Placental pericyte (primary cell): ENCODE measurements at places on chromosomes 1 and 21. TPM values are rescaled to one million over a fixed set of nuclear protein-coding genes. Genes with fewer than 3 reads are reported as not detected.

OR2T4 gene
- total RNA-seq = not detected in 2 replicates

USF1 gene
- total RNA-seq = 51.0 and 92.8 TPM in 2 replicates

ORC1 gene
- 0.44 and 14.6 TPM in 2 replicates for total RNA-seq

CGN gene
- total RNA-seq = 0.72 TPM in 1 of 2 replicates, not detected in the other

LCE3E gene
- not detected in 2 replicates for total RNA-seq
